Effector memory CD4-positive, alpha-beta T cell (primary cell): ENCODE measurements at places on chromosomes 12 and 14.

DNA sequence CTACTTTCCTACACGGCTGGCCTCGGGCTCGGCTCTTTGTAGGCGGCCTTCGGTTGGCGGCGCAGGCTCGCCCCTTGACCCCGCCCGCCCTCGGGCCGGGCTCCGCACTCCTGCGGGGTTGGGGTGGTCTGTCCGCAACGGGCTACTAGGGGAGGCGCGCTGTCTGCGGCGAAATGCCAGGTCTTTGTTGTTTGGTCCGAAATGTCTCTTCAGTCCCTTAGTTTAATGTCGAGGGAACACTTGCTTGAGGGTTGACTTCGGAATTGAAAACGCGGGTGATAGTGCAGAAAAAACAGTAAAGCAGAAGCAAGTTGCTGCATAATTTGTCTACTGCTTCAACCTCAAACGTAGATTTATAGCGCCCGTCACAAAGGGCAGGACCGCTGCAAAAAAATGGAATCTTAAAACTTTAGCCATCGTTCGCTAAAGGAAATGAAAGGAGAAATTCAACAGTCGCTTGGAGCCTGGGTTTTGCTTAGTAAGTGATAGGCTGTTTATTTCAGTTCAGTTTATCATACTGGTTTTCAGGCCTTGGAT is 390 bp downstream of the JKAMP start:
- no peak for DNase-seq

GRCh38 chr12:60162988-60163720 is 567.3 kb downstream of the SLC16A7 start:
- DNase-seq = no peak

DNA sequence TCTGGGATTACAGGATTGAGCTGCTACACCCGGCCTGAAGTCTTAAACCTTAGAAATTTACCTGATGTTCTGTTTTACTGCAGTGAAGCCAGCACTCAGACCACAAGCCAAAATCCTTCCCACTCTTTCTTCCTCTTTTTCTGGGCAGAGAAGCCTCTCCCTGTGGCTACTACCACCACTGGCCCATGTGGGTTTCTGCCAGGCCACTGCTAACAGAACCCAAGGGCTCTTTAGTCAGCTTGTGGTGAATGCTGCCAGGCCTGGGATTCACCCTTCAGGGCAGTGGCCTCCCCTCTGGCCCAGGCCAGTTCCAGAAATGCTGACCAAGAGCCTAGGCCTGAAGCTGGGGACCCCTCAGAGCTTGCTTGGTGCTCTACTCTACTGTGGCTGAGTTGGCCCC is 35.3 kb downstream of the GAS2L3 start:
- no peak for DNase-seq

DNA sequence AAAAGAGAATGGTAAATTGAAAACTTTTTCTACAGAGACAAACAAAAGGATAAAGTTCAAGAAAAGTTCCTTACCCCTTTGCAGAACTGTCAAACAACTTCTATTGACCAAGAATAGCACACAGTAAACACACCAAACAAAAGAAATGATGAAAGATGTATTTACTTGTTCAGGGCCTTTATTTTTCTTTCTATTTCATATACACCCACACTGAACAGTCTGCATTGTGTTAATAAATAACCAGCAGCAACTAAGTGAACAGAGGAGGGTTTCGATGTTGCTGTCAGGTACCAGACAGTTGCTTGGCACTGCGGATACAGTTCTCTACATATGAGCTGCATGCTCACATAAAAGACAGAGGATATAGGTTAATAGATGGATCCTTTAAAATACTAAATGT is 122.1 kb downstream of the SOX5 start:
- DNase-seq = no peak

- no peak for DNase-seq
Measured at GRCh38 chr14:69543341-69544115, 31.1 kb downstream of the CCDC177 start.

GRCh38 chr12:107418981-107419380 is 266.6 kb upstream of the PWP1 start:
- no peak for DNase-seq

GRCh38 chr12:15453613-15454012 is 131.3 kb downstream of the PTPRO start:
- DNase-seq = no peak

- no peak for DNase-seq
Measured at GRCh38 chr12:6118891-6119568, 5.4 kb downstream of the VWF start.

DNA sequence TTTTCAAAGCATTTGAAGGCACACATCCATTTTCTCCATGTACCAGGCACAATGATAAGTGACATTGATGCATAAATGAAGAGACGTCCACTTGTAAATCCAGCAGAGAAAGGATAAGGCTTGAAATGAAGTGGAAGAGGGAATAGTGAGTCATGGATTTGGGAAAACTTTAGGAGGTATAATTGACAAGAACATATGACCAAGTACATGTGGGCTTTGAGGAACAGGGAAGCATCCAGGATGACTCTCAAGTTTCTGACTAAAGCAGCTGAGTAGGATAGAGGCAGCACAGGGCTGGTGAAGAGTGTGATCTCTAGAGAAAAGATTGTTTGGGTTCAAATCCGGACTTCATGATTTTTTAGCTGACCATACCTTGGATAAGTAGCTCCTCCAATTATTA is 43.6 kb upstream of the SYT1 start:
- no peak for DNase-seq

DNA sequence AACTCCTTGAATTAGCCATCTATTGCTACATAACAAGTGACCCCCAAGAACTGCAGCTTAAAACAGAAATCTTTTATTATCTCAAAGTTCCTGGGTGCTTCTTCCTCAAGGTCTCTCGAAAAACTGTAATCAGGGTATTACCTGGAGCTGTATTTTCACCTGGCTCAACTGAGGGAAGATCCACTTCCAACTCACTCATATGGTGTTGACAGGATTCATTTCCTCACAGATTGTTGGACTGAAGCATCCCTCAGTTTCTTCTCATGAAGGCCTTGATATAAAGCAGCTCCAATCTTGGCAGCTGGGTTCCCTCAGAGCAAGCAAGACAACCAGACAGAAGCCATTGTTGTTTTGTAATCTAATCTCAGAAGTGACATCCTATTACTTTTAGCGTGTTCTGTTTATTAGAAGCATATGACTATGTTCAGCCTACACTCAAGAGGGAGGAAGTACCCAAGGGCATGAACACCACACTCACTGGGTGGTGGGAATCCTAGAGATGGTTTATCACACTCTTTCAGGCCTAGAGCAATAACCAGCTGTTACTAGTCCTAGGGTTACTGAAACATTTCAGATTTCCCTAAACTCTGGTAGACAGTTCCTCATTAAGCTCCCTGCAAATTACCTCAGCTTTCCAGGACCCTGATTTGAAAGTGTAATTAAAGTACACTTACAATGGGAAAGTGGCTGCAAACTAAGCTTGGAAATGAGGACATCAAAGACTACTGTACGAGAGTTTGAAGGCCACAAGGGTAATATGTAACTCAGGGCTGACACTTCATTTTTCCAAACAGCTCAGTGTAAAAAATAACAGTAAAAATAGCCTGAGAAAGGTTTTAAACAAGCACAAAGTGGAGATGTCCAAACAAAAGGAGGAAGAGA is 222.2 kb downstream of the SEC23A start:
- no peak for DNase-seq

DNA sequence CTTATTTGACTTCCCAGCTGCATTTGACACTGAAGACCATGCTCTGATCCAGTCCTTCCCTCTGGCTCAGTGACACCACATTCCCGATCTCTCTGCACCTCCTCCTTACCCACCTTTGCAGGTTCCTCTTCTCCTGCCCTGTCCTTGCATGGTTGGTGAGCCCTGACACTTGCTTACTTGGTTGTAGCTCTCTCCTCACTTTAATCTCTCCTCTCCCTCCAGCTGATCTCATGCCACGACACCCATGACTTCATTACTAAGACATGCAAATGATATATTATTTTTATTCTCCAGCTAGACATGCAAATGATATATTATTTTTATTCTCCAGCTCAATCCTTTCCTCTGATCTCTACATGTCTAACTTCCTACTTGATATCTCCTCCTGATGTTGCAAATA is at the start of gene SERPINA9:
SERPINA9 (minus strand) TSS at position 175 of the 400 bp plus-strand sequence. CDS start 6,357 bp downstream, outside the sequence.
- DNase-seq = no peak

GRCh38 chr14:75333606-75334548 is 55.2 kb downstream of the FOS start:
- DNase-seq = peak; percentile 23

- no peak for DNase-seq
Measured at GRCh38 chr12:1350055-1350933, 244.1 kb downstream of the FBXL14 start.

DNA sequence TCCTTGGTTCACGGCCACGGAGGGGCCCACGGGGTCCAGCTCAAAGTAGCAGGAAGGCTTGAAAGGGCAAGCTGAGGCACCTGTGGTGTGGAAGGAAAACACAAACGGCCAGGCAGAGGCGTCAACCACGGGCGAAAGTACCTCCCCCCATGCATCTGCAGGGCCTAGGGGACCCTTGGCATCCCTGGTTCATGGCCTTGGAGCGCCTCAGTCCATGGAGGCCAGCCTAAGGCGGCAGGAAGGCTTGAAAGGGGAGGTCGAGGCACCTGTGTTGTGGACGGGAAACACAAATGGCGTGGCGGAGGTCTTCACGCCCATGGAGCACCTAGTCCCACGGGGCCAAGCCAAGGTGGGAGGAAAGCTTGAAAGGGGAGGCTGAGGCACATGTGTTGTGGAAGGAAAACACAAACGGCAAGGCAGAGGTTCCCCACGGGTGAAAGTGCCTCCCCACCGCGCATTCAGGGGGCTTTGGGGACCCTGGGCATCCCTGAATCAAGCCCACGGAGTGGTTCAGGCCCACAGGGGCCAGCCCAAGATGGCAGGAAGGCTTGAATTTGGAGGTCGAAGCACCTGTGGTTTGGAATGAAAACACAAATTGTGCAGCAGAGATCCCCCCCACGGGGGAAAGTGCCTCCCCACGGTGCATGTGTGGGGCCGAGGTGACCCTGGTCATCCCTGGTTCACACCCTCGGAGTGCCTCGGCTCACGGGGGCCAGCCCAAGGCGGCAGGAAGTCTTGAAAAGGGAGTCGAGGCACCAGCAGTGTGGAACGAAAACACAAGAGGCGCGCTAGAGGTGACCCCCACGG is 380.8 kb downstream of the ALG10 start:
- no peak for DNase-seq

GRCh38 chr12:39993268-39993667 is 112.6 kb downstream of the SLC2A13 start:
- DNase-seq = no peak

DNA sequence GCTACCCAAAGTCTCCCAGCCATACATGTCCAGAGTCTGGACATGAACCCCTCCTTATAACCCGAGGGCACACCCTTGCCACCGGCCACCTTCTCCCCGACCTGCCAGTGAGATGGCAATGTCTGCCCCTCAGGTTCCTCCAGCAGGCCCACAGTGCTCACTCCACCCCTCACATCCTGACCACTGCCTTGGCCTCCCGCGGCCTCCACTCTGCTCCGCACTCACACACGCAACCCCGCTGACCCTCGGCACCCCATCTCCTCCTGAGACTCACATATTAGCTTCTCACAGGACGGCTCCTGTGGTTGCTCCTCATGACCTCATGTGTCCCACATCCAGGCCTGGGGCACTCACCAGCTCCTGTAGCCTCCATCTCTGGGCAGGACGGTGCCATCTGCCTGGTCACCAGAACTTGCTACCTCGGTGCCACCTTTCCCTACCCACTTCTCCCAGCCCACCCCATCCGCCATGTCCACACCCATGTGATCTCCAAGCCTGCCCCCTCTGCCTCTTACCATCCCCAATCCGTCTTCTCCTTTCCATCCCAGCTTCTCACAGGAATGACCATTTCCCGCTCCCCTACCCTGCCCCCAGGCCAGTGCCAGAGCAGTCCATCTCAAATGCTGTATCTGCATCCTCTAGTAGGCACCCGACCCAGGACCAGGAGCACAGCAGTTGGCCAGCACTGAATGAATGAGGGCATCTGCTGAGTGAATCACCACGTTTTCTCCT is 198.6 kb upstream of the DIO3 start:
- DNase-seq = no peak

DNA sequence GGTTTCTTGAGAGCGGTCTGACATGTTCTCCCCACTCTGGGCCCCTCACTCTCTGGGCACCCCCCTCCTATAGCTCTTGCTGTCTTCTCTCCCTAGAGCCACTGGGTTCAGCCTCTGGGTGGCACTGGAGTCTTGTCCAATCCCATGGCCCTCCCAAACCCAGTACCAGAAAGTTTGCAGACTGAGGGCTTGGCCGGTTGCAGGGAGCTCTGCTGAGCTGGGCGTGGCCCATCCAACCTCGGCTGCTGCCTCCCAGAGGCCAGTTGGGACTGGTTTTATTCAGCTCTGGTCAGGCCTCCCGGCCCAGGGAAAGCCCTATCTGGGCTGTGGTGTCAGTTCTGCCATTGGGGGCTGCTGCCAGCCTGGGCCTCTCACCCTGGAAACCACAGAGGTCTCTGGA is 37.9 kb downstream of the ISCA2 start:
- DNase-seq = no peak

DNA sequence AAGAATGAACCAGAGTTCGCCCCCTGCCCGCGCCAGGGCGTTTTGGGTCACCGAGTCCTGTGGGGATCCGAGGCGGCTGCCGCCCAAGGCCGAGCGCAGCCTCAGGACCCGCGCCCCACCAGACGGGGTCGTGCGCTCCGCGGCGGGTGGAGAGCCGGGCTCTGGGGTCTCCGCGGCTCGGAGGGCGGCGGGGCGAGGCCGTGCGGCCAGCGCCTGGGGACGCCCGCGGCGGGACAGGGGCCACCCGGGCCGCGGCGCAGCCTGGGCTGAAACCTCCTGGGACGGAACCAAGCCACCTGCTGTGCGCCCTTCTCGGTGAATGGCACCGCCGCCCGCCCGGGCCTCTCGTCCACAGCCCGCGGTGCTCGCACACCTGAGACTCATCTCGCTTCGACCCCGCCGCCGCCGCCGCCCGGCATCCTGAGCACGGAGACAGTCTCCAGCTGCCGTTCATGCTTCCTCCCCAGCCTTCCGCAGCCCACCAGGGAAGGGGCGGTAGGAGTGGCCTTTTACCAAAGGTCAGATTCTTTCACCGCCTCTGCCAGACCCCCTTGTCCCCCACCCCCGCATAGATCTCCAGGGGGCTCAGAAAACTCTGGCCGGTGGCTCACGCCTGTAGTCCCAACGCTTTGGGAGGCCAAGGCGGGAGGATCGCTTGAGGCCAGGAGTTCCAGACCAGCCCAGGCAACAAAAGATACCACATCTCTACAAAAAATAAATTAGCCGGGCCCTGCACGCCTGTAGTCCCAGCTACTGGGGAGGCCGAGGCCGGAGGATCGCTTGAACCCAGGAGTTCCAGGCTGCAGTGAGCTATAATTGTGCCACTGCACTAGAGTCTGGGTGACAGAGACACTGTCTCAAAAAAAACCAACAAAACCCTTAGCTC is 901 bp downstream of the B3GNT4 start:
- no peak for DNase-seq

GRCh38 chr14:90491221-90491885 is 94.5 kb downstream of the CALM1 start:
- DNase-seq = no peak

- DNase-seq = no peak
Measured at GRCh38 chr12:89461649-89462612, 62.7 kb downstream of the GALNT4 start.
